ENCODE measurements at places on chromosomes 3 and 15.

GRCh38 chr15:90665288-90666134 is 51.6 kb upstream of the BLM start:
- DNase-seq = peak; percentile 54

GRCh38 chr3:131033480-131034080 is 6.9 kb downstream of the NEK11 start:
- DNase-seq = peak; percentile 76

- no peak for DNase-seq
These were observed 181.8 kb downstream of the TBC1D2B start for GRCh38 chr15:77895742-77896141.

DNA sequence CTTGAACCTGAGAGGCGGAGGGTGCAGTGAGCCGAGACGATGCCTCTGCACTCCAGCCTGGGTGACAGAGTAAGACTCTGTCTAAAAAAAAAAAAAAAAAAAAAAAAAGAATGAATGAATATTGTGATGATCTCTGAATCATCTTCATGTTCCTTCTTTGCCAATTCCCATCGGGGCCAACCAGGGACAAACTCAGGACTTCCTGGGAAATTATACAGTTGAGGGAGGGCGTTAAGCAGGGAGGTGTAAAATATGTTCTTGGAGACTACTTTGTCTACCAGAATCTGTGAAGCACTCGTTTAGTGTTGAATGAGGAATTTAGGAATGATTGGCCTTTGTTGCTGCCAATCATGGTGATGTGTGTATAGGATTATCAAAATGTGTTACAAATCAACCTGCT is 210.6 kb downstream of the PTPRG start:
- no peak for DNase-seq

- no peak for DNase-seq
These were observed 26.3 kb upstream of the THRB start for GRCh38 chr3:24520976-24521419.

- DNase-seq = no peak
These were observed 73.9 kb downstream of the TBC1D2B start for GRCh38 chr15:78003539-78004008.

- no peak for DNase-seq
These were observed 135.3 kb upstream of the DAZL start for GRCh38 chr3:16740515-16740914.

DNA sequence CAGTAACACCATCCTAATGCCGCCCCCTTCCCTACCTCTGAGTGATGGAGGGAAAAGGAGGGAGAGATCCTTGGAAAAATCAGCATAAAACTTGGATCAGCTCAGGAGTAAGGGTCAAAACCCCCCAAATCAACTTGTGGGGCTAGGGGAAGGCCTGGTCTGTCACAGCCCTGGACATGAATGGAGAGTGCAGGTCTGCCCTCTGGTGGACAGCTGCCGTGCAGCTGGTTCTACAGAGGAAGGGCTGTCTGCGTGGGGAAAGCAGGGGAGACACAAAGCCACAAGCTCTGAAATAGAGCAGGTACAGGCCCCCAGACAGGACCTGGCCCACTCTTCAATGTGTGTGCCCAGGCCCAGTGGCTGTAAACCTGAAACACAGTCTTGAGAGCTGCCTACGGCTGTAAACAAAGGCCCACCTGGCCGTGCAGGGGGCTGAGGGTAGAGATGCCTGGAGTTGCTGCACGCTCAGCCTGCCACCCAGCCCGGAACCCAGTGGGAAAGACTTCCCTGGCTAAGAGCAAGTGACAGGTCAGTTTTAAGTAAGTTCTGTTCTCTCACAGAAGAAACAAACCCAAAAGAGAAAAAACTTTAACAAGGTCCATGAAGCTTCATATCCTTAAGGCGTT is 16.4 kb downstream of the CLK3 start:
- DNase-seq = peak; percentile 24

DNA sequence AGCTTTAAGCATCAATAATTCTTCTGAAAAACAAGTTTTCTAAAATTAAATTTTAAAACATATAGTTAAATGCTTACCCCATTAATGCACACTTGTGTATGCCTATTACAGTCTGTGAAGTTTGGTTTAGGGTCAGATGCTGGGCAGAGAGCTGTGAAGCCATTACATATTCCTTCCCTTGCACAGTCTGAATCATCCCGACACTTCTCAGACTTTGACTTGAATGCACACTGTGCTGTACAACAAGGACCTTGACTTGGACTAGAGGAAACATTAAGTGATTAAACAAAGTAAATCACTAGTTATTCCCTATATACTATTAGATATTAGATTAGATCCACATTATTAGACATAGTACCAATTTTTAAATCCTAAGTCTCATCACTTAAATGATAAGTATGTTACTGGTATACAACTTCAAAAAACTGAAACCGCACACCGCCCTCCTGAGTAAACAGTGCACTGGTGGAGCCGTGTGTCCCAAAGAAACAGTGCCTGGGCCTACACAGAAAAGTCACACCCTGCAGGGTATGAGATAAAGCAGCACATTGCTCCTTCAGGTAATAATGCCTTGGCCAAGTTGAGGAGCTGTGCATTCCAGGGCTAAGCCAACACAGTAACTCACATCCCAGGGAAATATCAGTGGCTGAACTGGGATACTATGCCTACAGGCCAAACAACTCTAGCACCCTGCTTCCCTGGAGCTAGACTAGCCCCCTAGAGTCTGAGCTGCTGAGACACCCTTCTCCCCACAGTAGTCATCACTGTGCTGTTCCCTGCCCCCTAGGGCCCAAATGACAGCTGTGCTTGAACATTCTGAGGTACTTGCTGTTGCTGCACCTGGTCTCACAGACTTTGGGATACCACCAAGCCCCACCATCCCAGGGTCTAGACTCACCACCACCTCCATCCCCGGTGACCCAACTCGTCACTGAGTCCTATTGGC is 137.5 kb downstream of the ADAM10 start:
- no peak for DNase-seq

DNA sequence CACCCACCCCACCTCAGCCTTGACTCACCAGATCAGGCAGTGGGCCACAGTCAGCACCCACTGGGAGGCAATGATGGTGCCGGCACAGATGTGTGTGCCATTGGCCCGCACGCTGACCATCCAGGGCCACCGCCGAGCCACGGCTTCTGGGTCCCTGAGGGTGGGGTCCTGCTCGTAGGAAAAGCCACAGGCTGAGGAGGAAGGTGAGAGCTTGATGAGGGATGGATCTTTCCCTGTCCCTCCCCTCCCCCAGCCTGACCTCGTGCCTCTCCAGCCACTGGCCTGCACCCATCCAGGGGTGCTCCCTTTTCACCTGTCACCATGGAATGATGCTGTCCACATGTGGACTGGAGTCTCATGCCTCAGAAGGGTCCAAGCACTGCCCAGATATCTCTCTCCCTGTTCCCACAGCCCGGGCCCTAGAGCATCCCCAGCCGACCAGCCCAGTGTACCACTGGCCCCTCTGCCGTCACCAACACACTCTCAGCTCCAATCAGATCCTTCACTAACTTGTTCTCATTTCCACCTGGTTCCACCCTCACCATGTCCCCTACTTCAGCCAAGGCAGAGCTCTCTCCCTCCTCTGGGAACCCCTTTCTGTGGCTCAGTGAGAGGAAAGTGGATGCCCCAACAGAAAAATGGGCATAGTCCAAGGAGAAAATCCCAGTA is 2.0 kb downstream of the PRSS50 start:
- DNase-seq = no peak

GRCh38 chr3:67876261-67876660 is 221.8 kb upstream of the SUCLG2 start:
- DNase-seq = no peak
